ENCODE measurements at places on chromosomes 2 and 18. TPM values are rescaled to one million over a fixed set of nuclear protein-coding genes. Genes with fewer than 3 reads are reported as not detected.
A peak's percentile ranks its signal among the peaks of the same experiment; 100 is the strongest.

CTAGE1 gene
- not detected for total RNA-seq

TUBA3E gene
- total RNA-seq, result not detected

CDH20 gene
- 0.42 TPM for total RNA-seq

IL36B gene
- not detected for total RNA-seq

SNRNP200 gene
- 123 TPM for total RNA-seq

ERFE gene
- 15.3 TPM for total RNA-seq

TMEM17 gene
- 5.8 TPM for total RNA-seq

GPR35 gene
- total RNA-seq, result 0.67 TPM

PSMG2 gene
- 86.1 TPM for total RNA-seq

DNA sequence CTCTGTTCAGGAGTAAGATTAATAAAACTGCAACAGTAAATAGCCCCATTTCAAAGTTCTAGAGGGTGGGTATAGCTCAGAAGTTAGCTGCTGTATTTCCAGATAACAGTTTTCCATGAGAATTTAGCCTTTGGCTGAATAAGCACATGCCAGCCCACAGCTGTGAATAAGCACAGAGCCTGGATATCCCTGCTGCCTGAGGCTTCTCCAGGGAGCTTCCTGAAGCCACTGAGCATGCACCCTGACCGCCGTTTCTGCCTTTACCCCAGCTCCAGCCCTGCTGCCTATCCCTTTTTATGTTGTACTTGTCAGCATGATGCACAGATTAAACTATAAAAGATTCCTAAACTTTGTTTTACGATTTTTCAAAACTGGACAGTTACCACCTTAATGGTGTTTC, 85.3 kb downstream of the FEZ2 start:
- DNase-seq, result no peak

DNA sequence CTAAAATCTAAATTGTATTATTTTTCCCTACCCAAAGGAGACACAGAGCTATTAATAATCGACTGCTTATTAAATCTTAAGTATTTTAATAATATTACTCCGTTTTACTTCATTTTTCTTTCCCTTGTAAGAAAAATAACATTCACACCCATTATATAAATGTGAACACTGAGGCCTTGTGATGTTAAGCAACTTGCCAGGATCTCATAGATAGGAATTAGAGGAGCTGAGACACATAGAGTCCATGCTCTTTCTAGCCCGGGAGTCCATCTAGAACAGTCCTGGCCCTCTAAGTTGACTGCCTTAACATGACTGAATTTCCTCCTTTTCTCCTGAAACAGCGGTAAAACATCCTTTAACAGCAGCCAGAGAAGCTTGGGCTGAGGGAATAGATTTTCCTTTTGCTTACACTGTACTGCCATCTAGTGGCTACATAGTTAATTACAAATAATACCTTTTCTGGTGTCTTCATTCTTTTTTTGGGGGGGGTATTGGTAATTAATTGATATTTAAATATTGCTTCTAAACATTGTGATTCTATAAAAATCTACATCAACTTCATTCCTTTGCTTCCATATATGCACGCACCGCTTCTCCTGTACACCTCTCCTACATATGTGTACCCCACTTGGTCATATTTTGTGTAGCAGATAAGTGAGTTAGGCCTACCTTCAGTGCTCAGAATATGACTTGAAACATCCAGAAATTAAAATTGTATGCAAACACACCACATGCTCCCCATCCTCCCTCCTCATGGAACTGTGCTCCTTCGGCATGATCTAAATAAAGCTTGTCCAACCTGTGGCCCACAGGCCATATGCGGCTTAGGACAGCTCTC, 125.8 kb upstream of the HNMT start:
- no peak for DNase-seq

DNA sequence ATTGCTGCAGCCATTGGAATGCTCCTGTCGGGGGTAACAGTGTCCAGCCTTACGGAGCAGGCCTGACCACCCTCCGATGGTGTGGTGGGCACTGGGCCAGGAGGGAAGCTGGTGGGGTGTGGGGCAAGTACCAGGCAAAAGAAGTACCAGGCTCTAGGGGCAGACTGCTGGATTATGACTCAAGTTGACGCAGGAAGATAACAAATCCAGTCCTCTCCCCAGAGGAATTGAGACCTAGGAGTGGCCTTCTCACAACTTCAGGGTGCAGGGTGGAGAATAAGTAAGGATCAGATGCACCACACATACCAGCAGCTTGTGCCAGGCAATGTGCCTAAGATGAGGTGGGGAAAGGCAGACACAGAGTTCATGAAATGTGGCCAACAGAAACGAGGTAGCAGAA, 37.9 kb downstream of the SEMA4F start:
- no peak for DNase-seq

GRCh38 chr2:108911807-108912628, 77.0 kb downstream of the EDAR start:
- DNase-seq, result no peak

- DNase-seq, result no peak
Measured at GRCh38 chr2:121501031-121501430, 29.6 kb upstream of the RNU4ATAC start.

- DNase-seq, result no peak
Measured at GRCh38 chr2:7437141-7437540, 519.9 kb downstream of the RNF144A start.

DNA sequence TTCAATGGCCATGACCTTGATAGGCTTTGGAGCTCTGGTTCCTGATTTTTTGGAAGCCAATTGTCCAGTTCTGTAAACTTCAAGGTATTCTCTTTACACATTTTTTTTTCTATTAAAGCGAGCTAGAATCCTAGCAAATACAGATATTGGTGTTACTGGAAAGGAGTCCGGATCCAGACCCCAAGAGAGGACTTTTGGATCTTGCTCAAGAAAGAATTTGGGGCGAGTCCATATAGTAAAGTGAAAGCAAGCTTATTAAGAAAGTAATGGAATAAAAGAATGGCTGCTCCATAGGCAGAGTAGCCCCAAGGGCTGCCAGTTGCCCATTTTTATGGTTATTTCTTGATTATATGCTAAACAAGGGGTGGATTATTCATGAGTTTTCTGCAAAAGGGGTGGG, 45.1 kb downstream of the CD8B2 start:
- no peak for DNase-seq

GRCh38 chr2:237480988-237481525, 6.0 kb upstream of the MLPH start:
- no peak for DNase-seq

DNA sequence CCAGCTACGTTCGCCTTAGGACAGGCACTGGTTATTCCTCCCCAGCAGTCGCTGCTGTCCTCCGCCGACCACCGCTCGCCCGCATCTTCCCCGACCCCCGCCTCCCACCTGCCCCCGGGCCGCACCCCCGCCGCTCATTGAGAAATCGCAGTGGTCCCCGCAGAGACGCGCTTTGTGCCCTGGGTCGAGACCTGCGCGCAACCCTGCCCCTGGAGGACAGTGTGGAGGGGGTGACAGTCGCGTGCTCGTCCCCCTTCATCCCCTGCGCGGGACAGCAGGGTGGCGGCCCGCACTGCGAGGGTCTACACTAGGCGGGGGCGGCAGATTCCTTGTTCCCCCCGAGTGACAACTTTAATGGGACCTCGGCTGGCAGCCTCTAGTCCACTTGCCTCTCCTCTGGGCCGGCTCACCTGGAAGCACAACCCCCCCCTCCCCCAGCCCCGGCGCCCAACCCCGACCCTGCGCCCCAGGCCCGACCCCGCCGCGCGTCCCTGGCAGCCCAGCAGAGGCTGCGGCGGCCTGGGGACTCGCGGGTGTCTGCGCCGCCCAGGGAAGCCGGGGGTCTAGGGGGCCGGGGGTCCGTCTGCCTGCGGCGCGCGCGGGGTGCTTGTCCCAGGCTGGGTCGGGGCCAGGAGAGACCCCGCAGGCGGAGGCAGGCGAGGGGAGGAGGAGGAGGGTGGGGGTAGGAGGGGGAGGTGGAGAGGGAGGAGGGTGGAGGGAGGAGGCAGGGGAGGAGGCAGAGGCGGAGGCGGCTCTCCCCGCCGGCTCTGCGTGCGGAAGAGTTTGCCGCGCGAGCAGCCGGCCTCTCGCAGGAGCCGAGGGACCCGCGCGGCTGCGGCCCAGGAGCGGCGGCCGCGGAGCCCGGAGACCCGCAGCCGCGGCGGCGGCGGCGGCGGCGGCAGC, at the start of gene NPAS2:
NPAS2 (plus strand) TSS at position 770 of the 903 bp plus-strand sequence. CDS start 84,616 bp downstream, outside the sequence.
- DNase-seq, result peak; percentile 58

DNA sequence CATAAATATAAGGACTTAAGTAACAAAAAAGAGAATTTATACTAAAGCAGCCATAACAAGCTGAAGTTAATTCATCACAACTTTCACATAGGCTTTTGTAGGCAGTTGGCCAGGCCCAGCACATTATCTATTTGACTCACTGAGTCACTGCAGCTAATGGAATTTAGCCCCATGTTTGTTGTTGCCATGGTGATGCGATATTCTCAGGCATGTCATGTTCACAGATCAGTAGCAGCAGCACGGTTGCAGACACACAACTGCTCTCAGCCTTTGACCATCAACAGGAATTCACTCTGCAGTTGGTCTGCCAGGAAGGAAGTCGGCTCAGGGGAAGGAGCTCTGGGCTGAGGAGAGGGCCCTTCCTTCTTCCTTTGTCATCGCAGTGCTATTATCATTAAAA, 639.8 kb downstream of the TMEM182 start:
- no peak for DNase-seq

DNA sequence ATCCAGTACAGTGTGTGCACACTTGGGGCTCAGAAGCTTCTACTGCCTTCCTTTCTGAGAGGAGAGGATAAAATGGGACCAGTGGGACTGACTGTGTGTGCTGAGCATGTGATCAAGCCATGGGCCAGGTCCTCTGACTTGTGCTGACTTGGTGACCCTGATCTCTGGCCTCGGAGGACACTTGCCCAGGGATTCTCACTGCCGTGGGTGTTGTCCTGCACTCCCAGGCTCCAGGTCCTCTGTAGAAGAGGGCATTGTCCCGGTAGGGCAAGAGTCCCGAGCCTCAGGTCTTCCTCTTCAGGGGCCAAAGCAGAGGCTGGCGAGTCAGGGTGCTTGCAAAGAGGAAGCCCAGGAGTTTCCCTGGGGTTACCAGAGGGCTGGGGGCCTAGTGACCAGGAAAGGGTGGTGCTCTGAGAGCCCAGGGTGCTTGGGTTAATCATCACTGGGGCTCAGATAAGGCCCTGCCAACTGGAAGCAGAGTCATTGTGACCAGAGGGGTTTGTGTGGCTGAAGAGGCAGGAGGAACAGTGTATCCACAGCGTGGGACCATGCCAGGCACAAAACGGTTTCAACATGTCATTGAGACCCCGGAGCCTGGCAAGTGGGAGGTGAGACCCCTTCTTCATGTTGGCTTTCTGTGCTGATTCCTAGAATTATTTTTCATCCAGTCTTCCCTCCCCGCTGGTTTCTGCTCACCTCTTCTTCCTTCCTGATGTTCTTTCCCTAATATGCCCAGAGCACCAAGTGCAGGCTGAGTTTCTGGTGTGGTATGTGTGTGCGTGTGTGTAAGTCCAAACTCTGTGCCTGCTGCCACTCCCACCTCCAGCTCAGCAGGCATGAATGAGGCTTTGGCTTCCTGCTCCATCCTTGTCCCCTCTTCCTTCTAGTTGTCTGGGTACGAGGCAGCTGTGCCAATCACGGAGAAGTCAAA, at the start of gene GCKR:
GCKR (plus strand) TSS at position 483 of the 931 bp plus-strand sequence; CDS start at position 549, 66 bp downstream.
- no peak for DNase-seq

GRCh38 chr2:20067992-20068584, 16.7 kb upstream of the LAPTM4A start:
- no peak for DNase-seq

Data from thyroid gland (tissue), 4 donors.